Fibroblast of mammary gland (primary cell): ENCODE measurements at places on chromosomes 11 and 22.

DNA sequence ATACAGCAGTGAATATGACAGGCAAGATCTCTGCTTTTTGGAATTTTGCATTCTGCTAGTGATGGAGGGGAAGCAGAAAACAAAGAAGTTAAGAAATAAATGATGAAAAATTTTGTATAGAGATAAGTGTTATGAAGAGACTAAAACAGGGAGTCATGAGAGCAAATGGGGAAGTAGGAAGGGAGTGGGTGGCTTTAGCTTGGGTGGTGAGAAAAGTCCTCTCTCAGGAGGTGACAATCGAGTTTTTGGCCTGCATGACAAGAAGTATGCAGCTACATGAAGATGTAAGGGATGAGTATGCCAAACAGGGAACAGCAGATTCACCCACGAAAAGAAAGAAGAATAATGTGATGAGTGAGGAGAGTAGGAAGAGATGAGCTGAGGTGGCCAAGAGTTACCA lies 80.7 kb upstream of the MPPED2 start:
- no peak for DNase-seq

GRCh38 chr11:102683277-102683676 lies 22.3 kb downstream of the MMP27 start:
- no peak for DNase-seq

DNA sequence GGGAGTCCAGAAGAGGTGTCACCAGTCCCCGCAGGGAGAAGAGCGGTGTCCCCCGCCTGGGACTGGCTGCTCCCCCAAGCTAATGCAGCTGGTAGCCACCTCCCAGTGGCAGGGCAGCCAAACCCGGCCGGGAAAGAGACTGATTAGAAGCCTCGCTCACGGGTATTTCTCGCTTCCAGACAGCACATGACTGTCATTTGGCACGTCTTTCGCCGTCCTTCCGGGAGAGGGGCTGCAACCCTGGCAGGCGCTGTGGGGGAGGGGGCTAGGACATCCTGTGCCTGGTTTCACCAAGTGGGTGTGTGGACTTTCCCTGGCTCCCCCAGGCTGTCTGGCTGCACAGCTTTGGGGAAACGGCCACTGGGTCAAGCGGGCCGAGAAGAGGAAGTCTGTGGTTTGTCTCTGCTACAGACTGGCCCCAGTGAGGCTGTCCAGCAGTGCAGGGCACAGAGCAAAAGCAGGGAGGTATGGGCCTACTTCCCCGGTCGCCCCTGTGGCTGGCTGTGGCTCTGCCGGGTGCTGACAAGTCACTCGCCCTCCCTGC lies 3.8 kb downstream of the CD81 start:
- peak; percentile 47 for DNase-seq

- DNase-seq: no peak
These were observed 187.8 kb downstream of the CHST1 start for GRCh38 chr11:45477588-45477987.

GRCh38 chr11:106224172-106224571 lies 146.7 kb downstream of the AASDHPPT start:
- DNase-seq: no peak

DNA sequence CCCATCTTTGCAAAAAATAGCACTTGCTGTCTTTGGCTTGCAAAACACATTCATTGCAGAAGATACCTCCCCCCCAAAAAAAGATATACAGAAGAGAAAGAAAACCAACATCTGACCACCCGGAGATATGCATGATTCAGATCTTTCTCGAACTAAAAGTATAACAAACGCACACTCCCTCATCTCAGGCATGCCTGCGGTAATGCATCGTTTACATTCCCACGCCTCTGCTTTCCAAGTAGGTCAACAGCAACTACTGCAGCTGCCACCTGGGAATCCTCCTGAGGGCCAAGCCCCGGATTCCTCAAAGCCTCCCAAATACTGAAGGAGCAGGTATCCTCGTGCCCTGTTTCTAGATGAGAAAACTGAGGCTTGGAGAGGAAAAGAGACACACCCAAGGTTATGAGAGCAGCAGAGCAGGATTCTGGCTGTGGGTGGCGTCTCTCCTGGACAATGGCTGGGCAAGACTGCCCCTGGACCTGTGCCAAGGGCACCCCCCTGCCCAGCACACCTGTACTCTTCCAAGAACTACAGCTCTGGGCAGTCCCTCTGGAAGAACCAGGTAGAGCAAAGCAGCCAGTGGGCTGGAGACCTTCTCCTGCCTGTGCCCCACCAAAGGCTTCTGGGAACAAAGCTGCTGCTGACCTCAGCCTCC lies 38.1 kb downstream of the NUP50 start:
- peak; percentile 74 for DNase-seq

DNA sequence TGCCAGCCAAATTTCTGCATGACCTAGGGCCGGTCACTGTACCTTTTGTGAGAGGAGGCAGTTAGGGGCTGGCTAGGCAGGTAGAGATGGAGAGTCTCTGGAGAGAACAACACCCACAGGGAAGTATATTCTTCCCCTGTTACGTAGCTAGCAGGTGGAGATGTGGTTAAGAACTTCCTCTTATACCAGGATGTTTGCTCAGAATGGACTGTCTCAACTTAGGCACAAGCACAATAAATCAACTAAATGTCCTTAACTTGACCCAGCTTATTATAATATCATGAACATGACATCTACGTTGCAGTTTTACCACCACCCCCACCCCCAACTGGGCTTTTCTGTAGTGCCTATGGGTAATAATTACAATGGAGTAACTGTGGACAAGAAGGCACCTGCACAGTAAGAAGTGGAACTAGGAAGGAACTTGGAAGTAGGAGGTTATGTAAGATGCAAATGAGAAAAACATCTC lies 60.7 kb upstream of the MPEG1 start:
- no peak for DNase-seq

DNA sequence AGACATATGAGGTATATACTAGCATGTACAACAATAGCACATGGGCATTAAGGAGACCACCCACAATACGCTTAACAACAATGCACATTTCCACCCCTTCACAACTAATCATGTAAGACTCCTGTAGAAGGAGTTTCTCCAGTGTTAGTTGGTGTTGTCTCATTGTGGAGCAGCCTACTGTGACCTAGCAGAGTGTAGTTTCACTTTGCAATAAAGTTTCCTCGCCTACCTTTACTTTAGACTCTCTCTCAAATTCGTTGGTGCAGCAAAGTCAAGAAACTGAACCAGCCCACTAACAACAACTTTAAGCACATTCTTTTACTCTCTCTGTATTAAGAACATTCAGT lies 863.6 kb downstream of the FAM181B start:
- no peak for DNase-seq

GRCh38 chr11:33940538-33940815 lies 48.6 kb upstream of the LMO2 start:
- no peak for DNase-seq

DNA sequence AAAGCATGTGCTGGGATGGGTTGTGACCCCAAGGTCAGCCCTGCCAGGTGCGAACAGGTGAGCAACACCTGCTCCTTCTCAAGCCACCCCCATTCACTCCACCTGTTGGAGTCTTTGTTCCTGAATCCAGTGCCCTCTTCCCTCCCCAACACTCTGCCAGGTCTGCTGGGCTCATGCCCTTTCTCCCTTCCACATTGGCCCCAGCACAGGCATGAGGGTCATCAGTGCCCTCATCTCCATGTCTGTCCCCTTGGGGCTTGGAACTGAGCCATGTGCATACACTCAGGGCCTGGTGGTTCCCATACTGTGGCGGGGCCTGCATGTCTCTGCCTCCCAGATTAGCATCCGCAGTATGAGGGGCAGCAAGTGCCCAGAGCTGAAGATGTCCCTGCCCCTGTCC lies 19.1 kb downstream of the RFPL2 start:
- no peak for DNase-seq

DNA sequence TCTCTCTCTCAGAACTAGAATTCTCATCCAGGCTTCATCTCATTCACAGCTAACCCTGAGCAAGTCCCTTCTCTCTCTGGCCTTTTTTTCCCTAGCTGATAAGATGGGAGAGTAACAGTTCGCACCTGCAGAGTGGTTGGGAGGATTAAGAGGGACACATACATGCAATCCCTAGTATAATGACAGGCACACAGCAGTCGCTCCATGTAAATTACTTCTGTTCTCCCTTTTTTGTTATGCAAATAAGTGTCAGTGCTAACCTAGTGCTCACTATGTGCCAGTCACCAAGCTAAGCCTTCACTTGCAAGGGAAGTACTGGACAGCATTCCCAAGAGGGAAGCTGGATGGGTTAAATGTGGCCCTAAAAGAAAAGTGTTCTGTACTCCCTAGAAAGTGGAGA lies 63.4 kb downstream of the TENM4 start:
- DNase-seq: no peak

DNA sequence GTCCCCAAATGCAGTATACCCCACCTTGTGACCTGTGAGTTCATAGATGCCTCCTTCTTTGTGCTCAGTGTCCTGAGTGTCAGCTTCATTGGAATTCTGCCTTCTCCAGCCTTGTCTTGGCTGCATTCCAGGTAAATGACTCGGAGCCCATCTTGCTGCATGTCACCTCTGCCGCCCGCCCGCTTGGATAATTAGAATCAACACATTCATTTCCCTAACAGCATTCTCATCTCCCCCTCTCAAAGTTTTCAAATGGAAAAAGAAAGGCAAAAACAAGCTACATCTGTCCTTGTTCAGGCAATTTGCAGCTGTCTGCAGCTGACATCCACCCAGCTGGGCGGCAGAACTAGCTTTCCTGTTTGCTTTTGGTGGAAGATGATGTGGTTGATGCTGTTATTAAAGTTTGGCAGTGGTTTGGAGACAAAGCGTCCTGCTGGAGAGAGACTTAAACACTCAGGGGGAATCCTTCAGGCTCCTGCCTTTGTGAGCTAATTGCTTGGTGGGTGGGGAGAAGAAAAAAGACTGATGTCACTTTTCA lies 198.8 kb upstream of the SEZ6L start:
- no peak for DNase-seq

GRCh38 chr11:28242596-28242995 lies 134.4 kb downstream of the METTL15 start:
- no peak for DNase-seq

DNA sequence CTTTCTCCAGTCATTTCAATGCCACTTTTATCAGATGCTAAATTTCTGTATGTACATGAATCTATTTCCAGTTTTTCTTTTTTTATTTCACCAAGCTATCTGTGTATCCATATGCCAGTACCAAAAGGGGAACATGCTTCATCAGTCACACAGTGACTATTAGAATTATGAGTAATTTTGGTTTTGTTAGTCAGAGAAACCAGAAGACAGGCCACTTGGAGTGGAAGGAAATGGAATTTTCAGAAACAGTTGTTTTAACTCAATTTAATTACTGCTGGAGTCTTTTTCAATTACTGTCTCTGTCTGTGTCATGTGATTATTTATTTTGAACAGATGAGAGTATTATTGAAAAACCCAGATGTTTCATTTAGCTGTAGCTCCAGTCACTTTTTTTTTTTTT lies 84.6 kb upstream of the ANO3 start:
- DNase-seq: peak; percentile 95

DNA sequence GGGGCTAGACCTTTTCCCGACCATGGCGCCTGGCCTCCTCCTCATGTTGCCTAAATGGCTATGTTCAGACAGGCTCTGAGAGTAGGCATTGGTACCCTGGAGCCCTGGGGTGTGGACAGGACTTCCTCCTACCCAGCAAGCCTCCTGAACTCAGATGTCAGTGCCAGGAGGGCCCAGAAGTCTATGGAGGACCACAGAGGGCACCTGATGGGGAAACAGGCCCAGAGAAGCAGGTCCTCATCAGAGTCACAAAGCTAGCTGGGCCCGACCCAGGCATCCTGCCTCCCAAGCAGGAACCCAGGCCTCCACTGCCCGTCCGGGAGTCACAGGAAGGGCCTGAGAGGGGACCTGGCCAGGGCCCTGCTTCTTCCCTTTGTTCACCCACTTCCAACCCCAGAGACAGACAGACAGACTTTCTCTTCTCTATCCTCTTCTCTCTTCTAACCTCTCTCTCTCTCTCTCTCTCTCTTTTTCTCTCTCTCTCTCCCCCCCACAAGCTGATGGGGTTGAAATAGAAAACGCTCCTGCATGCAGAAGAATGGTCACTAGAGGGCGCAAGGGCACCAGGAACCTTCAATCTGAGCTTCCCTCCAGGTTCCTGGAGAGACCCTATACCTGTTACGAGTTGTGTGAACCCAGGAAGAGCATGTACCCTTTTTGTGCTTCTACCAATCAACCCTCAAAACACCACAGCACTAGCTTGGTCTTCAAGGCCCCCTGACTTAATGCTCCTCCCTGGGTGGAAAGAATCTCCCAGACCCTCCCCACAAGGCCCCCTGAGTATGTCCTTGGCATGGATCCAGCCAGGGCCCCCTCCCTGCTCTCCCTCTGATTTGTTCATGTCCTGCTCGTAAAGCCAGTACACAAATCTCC lies 27.1 kb downstream of the ARAP1 start:
- peak; percentile 84 for DNase-seq

DNA sequence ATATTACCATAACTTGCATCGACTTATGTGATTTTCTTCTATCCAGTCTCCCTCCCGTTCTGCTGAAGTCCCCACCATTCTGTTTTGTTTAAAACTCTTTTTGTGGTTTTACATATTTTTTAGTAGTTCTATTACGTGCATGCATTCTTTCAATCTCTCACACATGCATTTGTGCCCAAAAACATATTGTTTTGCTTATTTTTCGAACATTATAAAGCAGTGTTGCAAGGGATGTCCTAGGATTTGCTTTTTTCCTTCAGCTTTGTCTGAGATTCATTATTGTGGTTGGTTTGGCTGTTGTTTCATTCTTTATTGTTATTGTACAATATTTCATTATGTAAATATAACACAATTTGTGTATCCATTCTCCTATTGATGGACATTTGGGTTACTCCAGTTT lies 235.7 kb downstream of the DYNC2H1 start:
- no peak for DNase-seq

DNA sequence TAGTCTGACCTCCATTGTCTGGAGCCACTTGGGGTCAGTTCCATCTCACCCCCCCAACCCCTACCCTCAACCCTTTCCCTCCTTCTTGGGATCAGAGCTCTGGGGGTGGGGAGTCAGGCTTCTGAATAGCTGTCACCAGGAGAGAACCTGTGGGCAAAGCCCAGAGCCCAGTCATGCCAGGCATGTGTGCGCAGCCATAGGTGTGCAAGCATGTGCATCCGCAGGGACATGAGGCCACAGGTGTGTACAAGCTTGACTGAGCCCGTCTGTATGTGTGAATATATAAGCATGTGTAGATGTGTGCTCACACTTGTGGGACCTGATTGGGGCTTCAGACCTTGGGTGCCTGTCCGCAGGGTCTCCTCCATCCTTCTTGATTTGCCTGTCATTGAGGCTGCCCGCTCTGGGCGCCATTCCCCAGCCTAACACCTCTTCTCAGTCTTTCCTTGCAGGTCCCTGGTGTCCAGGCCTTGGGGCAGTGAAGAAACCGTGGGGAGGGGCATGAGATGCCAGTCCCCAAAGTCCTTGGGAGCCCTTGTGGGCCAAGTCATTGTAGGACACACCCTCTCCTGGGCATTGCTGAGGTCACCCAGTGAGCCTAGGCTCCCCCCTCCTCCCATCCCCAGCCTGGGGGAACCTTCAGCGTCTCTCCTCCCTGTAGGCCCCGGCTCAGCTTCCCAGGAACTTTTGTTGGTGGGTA lies 9.0 kb downstream of the ATG16L2 start:
- no peak for DNase-seq

- no peak for DNase-seq
These were observed 749.8 kb upstream of the ARHGAP42 start for GRCh38 chr11:99937330-99937729.
